Stimulated activated CD4-positive, alpha-beta T cell treated with anti-CD3 and anti-CD28 coated beads, Interleukin-15, amount 100 ng/mL, for 1 hour (primary cell): ENCODE measurements at places on chromosomes 16 and 17.

- DNase-seq = no peak
Observed at GRCh38 chr16:64162613-64163375, 959.1 kb downstream of the CDH11 start.

DNA sequence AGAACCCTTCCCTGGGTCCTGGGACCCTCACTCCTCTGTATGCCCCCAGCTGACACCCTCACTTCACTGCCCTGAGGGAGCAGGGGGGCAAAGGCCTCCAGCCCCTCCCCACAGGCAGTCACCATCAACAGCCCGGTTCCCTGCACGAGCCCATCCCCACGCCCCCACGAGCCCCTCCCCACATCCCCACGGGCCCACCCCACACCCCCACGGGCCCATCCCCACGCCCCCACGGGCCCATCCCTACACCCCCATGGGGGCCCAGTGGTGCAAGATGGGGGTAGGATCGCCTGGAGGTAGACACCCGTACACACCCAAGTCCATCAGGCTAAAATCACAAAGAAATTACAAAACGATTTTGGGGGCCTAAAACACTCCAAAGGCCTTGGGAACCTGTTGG is 42.3 kb downstream of the LMF1 start:
- DNase-seq = no peak

- no peak for DNase-seq
Observed at GRCh38 chr16:29806099-29806579, at the start of gene MAZ. Gene MAZ (plus strand): TSS chr16:29806529. CDS start chr16:29806702, 173 bp downstream.

DNA sequence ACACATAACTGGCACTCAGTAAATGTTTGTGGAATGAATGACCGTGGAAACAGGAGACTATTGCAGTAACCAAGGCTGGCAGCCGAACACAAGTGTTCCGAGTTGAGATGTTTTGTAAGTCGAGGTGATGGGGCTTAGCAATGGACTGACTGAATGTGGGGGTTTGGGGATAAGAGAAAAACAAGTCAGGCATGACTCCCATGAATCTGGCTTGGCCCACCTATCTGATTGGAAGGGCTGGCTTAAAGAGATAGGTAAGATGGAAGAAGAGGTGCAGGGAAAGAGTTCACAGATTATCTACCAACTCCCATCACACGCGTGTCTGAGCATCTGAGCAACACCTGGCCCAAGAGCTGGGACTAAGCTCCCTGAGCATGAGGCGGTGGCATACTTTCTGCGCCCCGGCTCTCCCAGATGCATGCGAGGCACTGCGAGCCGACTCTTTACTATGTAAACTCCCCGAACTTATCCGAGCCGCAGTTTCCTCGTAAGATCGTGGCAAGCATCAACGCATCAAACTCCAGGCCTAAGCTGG is 539 bp downstream of the IFT20 start:
- no peak for DNase-seq

GRCh38 chr17:75832164-75832651 is 12.0 kb downstream of the UNC13D start:
- no peak for DNase-seq

GRCh38 chr17:49554694-49555494 is 20.8 kb upstream of the NXPH3 start:
- DNase-seq = no peak

- DNase-seq = no peak
Observed at GRCh38 chr17:38428643-38429371, 543 bp downstream of the ARHGAP23 start.

GRCh38 chr16:86869288-86870022 is 291.1 kb downstream of the FOXL1 start:
- no peak for DNase-seq

GRCh38 chr16:11076259-11077018 is 132.1 kb downstream of the CLEC16A start:
- peak; percentile 42 for DNase-seq

DNA sequence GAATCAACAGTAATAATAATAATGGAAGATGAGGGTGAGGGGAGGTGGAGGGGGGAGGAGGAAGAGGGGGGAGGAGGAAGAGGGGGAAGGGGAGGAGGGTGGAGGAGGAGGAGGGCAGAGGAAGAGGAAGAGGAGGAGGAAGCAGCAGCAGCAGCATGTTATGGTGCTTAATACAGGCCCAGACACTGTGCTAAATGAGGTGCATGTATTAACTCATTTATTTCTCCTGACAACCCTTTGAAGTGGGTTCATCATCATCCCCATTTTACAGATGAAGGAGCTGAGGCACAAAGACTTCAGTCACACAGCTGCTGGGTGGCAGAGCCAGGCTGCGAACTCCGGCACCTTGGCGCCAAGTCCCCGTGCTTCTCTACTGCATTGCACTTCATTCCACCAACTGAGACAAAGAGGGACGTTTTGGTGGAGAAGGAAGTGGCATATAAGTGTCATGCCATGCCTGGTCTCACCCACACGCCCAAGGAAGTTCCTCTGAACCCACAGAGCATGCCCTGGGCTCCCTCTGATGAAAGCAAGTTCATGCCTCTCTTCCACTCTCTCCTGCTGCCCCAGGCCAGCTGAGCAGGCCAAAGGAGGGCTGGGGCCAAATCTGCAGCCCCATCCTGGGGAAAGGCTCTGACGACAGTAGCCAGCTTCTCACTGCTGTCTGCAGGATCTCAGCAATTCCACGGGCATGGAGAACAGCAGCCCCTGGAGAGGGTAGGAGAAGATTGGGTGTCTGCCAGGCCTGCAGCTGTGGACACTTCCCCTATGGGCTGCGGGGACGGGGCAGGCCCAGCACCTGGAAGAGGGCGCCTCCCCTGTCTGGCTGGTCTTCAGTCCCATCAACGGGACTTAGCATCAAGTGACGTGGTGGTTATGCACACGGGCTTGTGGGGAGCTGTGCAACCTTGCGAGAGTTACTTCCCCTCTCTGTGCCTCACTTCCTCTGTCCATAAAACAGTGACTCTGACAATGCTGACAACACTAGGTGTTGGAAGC is 21.8 kb downstream of the XYLT1 start:
- no peak for DNase-seq

DNA sequence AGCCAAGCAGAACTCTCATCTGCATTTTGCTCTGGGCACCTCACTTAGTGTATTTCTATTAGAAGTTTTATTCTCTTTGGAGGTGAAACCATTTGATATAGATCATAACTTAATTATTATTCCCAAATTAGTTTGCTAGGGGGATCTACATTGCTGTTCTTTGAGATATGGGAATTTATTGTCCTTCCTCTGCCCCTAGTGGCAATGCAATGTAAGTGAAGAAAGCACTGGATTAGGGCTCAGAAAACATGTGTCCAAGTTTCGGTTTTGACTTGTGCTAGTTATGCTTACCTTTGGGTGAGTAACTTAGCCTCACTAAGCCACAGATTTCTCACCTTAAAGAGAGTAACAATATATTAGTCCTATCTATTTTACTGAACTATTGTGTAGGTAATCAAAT is 2.9 kb downstream of the KRT39 start:
- DNase-seq = no peak

DNA sequence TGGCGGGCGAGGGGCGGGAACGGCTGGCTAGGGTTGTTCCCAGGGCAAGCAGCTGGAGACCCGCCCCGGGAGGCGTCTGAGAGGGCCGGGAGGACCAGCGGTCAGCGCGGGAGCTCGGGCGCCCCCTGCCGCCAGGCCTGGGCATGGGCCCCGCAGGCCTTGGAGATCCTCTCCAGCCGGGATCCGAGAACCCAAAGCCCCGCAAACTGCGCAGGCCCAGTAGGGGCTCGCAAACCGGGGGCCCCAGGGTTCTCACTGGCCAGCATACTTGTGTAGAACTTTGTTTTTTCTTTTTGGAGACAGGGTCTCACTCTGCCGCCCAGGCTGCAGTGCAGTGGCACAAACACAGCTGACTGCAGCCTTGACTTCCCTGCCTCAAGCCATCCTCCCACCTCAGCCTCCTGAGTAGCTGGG is 20.8 kb upstream of the ZNF423 start:
- DNase-seq = no peak
